ENCODE measurements at places on chromosomes 1 and 21.

DNA sequence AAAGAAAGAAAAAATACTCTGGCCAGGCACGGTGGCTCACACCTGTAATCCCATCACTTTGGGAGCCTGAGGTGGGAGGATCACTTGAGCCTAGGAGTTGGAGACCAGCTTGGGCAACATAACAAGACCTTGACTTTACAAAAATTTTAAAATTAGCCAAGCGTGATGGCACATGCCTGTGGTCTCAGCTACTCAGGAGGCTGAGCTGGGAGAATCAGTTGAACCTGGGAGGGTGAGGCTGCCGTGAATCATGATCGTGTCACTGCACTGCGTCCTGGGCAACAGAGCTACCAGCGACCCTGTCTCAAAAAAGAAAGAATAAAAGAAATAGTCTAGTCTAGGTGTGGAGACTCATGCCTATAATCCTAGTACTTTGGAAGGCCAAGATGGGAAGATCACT, 22.3 kb downstream of the RRP1B start:
- no peak for ATAC-seq

- ATAC-seq: peak; percentile 48
These were observed 24.4 kb upstream of the FGGY start for GRCh38 chr1:59272507-59272906.

DNA sequence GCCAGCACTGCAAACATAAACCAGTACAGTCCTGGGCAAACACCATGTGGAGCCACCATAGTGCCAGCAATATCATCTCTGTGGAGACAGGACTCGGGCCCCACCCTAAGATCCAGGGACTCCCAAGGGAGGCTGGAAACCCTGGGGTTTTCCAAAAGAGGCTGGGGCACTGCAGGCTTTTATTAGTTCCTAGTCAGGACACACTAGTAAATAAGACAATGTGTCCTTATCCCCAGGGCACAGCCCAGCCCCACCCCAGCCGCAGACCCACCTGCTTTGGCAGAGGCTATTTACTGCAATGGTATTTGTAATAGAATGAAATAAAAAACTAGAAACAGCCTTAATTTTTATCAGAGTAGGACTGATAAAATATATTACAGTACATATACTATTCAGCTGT, 486 bp upstream of the GJB3 start:
- ATAC-seq: no peak

DNA sequence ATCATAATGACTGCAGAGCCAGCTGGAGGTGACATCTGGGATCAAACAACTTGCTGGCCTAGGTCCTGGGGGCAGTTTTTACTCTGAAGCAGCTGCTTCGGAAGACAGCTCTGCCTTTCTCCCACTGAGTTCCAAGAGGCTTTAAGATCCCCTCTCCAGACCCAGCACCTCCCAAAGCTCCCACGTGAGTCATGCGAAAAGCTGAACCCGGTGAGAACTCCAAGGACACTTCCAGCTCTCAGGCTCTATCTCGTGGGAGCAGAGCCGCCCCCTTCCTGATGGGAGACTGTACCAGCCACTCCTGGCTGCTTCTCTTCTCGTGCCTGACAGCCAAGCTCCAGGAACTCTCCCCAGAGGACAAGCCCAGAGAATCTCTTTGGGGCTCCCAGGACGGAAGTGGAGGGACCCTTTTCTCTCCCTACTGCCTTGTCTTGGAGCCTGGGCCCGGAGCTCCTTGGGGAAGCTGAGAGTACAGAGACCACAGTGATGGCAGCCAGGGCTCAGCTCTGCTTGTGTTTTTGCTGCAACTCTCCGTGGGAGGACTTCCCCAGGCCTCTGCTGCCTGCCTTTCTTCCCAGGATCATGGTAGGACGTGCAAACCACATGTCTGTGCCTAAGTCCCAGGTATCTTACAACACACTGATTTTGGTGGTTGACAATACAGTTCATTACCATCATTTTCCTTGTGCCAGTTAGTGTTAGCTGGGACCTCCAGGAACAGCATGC, 40.6 kb downstream of the STUM start:
- no peak for ATAC-seq

- no peak for ATAC-seq
These were observed 43.8 kb upstream of the RAVER2 start for GRCh38 chr1:64701071-64701470.

GRCh38 chr21:39647476-39647875, 34.7 kb downstream of the B3GALT5 start:
- no peak for ATAC-seq

DNA sequence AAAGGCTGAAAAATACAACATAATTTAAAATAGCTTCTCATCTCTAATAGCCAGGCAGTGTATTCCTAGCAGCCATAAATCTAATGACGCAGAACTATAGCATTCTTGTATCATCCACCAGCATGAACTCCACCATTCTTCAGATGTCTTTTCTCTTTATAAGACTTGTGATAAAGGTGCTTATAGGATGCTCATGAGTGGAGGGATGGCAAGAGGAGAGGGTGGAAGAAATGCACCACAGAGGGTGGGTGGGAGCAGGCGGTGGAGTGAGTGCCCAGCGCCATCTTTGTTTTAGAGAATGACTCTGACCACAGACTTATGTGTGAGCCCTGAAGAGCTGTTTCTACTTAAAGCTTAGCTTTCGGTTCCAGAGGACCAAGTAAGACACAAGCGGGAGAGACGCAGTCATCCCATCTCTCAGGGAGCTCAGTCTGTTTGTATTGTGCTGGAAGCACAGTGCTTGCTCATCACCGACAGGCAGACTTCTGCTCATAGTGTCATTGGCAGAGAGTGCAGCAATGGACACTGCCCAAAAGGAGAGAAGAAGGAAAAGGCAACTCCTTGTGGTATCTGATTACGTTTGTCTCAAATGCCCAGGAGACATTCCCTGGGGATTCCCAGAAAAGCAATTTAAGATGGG, 65.6 kb downstream of the KCNJ15 start:
- ATAC-seq: no peak

- ATAC-seq: no peak
These were observed 299.1 kb upstream of the PROX1 start for GRCh38 chr1:213688655-213689054.

- ATAC-seq: no peak
These were observed 3.9 kb upstream of the MMP23B start for GRCh38 chr1:1627829-1628753.

DNA sequence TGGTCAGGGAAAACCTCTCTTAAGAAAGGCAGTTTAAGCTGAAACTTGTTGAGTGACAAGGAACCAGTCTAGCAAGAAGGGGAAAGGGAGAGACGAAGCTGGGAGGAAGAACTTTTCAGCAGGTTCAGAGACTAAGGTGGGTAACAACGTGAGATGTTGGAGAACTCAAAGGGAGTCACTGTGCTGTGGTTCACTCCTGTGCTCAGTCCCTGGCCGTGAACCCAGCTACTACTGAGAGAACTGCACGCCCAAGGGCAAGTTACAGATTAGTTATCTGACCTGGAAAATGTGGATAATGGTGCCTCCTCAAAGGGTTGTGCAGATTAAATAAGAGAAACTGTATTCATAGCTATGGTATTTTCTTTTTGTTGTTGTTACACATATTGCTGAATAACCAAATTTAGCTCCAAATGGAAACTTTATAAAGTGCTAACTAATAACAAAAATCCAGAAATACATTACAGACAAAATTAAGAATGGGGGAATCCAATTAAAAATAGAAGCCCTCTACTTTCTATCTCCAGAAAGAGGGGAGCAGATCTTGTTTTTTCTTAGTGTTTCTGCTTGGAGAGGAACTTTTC, 2.9 kb downstream of the ZBTB40 start:
- ATAC-seq: no peak

DNA sequence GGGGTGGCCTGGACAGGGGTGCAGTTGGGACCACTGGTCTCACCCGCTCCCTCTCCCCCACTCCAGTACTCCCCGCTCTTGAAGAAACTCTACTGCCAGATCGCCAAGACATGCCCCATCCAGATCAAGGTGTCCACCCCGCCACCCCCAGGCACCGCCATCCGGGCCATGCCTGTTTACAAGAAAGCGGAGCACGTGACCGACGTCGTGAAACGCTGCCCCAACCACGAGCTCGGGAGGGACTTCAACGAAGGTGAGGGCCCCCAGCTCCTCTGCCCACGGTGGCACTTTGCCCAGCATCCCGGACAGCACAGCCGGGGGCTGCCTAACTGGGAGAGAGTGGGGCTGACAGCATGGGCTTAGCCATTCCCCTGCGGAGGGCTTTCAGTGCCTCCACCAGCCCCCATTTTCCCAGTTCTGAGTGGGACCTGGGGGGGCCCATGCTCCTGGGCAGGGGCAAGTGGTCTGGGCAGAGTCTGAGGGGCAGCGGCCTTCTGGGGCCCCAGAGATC, 30.2 kb upstream of the CCDC27 start:
- ATAC-seq: no peak

DNA sequence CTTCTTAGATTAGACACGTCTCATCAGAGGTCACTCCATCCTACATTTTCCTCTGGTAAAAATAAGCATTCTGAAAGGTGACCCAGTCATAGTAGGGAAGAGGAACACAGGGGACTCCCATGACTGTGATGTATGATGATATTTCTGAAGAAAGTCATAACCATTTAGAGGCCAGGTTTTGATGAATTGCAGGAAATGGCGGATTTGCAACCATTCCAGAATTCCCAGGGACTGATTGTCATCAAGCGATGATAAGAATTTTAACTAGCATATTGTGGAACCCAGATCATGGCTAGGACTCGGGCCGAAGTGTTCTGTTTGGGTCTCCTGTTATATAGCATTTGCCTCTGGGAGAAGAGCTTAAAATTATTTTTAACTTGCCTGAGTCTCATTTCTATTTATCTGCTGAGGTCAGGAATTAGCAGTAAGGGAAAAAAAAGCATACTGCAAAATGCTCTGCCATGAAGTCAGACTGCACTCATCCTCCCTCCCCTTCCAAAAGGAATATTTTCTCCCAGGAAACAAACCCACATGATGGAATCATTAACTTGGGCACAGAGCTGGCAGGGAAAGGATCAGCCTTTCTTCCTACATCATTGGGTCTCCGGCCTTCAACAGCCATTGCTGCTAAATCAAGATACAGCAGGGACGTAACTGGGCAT, 286.7 kb downstream of the HLX start:
- ATAC-seq: no peak

DNA sequence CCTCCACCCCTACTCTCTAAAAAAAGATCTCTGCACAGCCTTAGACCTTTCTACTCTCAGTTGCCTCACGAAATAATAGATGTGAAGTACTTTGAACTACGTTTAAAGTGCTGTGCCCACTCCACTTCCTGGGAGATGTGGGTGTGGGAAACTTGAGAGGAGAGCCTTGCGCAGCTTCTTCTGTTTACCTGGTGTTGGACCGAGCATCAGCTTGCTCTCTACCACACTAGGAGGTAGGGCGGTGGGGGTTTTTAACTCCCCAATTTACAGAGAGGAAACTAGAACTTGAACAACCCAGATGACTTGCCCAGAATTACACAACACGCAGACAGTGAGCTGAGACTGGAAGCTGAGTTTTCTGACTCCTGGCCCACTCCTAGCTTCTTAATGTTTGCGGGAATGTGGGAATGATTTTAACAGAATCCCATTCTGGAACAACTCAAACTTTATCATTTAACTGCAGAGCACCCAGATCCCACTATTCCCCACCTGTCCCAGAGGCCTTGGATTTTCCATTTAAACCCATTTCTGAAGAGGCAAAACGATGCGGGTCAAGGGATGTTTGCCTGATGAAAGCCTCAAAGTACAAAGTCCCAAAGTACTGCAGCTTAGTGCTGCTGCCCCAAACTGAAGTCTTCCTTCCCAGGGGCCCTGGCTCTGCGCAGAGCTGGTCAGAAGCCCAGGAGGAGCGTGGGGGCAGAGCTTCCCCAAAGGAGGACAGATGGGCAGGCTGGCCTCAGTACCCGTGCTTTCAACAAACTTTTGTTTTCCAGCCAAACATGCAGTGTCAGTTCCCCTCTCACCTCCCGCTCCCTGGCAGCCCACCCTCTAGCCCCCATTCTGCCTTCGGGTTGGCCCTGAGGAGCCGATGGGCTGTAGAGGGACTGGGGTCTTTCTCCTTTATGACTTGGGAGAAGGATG, 19.0 kb downstream of the BTG2 start:
- ATAC-seq: peak; percentile 11

- no peak for ATAC-seq
These were observed 156.9 kb upstream of the COL6A1 start for GRCh38 chr21:45824546-45825215.

- ATAC-seq: no peak
These were observed 180.2 kb downstream of the HIVEP3 start for GRCh38 chr1:41738475-41738874.
